Dermis blood vessel endothelial cell (primary cell): ENCODE measurements at places on chromosomes 2 and 18.

DNA sequence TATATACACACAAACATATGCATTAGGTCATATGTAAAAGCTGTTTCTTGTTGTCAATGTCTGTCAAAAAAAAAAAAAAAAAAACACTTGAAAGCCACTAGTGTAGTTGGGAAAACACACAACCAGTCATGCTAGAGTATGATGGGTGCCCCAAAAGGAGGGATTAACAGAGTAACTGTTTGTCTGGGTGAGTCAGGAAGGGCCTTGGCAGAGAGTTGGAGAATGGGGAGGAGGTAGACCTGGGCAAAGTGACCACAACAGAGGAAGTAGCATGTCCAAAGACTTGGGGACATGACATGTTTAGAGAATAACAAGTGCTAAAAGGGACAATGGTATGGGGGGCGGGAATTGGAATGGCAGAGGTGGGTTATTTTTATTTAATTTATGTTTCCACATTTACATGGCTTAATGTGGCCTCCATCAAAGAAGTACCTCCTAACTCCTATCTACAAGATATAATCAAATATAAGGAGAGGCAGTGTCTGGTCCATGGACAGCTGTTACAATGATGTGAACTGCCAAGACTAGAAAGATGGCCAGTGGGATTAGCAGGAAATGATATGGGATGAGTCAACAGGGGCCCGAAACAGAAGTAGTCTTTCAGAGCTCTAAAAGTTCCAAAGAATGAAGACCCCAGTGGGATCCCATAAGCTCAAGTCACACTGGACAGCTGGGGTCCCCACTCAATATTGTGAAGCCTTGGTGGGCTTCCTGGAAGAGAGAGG, 99.9 kb upstream of the ZFP36L2 start:
- DNase-seq: no peak

- DNase-seq: peak; percentile 45
These were observed 132.2 kb downstream of the TDRD15 start for GRCh38 chr2:21256006-21256405.

- no peak for DNase-seq
These were observed 309.3 kb upstream of the PIK3C3 start for GRCh38 chr18:41645589-41646360.

DNA sequence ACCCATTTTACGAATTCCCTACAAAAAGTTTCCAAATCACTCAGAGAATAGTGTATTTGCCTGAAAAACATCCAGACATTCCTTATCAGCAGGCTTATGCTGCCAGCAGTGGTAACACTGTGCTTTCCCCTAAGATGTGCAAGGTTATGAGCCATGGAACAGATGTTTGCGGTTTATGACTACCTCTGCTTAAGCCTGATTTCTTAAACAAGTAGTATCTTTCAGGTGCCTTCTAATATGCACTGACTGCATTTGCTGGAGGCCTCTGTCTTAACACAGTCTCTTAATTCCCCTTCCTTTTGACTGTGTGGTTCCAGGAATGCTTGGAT, 54.8 kb downstream of the CDC42EP3 start:
- DNase-seq: no peak
